ENCODE measurements at places on chromosomes 2 and 18.

- no peaks in the 10 kb centered on the region for H3K27me3 ChIP-seq
- H3K4me3 ChIP-seq = no peak overlapping the region
- peaks cover 42% of the 10 kb centered on the region for H3K36me3 ChIP-seq
- no peak for DNase-seq
Observed at GRCh38 chr2:48345176-48345575, 184.8 kb upstream of the STON1 start.

- no peak overlapping the region for H3K4me3 ChIP-seq
- no peak overlapping the region for H3K27ac ChIP-seq
- no peaks in the 10 kb centered on the region for H3K36me3 ChIP-seq
Observed at GRCh38 chr2:158973116-158973956, 4.9 kb downstream of the TANC1 start.

DNA sequence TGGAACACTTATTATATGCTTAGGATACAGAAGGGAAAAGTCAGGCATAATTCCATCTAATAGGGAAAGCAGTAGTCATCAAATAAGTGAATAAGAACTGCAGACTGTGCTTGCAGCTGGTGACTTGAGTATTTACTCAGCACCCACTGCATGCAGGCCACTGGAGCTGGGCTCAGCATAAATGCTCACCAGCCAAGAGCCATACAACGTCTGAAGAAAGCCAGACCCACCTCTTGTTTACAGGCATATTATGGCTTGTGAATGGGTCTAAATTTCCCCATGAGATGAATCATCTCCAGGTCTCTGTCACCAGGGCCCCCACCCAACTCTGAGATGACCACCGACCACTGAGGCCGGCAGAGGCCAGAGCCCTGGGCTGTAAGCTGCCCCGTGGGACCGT lies 123.8 kb upstream of the PKDCC start:
- H3K4me3 ChIP-seq = no peak overlapping the region
- no peaks in the 10 kb centered on the region for H3K36me3 ChIP-seq
- no peaks in the 10 kb centered on the region for H3K4me1 ChIP-seq

- H3K27me3 ChIP-seq = no peaks in the 10 kb centered on the region
- no peak overlapping the region for H3K27ac ChIP-seq
- H3K36me3 ChIP-seq = no peaks in the 10 kb centered on the region
- no peak for DNase-seq
- H3K4me1 ChIP-seq = no peaks in the 10 kb centered on the region
Observed at GRCh38 chr2:67309281-67309680, 87.9 kb upstream of the ETAA1 start.

GRCh38 chr2:237864940-237865622 lies 5.7 kb downstream of the RAMP1 start:
- no peak overlapping the region for H3K27ac ChIP-seq
- peaks cover 51% of the 10 kb centered on the region for H3K27me3 ChIP-seq
- DNase-seq = no peak

- no peaks in the 10 kb centered on the region for H3K36me3 ChIP-seq
- DNase-seq = no peak
- H3K4me3 ChIP-seq = no peak overlapping the region
Observed at GRCh38 chr2:176483476-176483875, 214.2 kb downstream of the MTX2 start.

DNA sequence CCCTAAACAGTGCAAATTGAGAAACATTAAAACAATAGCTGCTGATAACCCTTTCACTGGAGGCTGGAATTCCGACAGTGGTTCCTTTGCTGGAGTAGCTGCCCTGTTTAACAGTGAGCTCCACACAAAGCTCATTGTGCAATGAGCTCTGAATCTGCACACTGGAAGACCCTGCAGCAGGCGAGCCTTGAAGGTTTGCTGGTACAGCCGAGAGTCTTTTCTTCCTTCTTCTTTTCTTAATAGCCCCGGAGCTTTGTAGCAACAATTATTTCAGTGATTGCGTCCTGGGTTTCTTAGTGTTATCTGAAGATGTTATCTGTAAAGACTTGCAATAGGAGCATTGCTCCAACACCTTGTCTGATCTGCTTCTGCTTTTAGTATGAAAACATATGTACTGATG lies 50.8 kb upstream of the CXCR4 start:
- no peaks in the 10 kb centered on the region for H3K27me3 ChIP-seq
- H3K27ac ChIP-seq = no peak overlapping the region
- H3K4me3 ChIP-seq = no peak overlapping the region

GRCh38 chr2:237178396-237178795 lies 92.7 kb downstream of the COPS8 start:
- no peak overlapping the region for H3K27ac ChIP-seq
- DNase-seq = no peak
- no peak overlapping the region for H3K4me3 ChIP-seq
- H3K27me3 ChIP-seq = peaks cover 12% of the 10 kb centered on the region
- H3K36me3 ChIP-seq = no peaks in the 10 kb centered on the region

DNA sequence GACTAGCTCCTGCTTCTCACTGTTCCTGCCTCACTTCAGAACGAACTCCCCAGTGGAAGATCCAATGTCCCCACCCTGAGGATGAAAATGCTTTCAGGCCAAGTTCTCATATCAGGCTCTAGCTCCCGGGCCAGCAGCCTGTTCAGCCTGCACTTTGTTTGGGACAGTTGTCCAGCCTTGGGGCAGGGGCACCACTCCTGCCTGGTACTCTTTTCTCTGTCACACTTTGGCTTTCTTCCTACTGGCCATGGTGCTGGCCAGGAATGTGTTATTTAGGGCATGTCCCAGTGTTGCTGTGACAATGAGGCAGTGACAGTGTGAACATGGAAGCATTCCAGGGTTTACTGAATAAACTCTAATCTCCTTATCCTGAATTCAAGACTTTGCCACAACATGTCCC lies 154.1 kb downstream of the GALNT14 start:
- H3K27me3 ChIP-seq = no peaks in the 10 kb centered on the region
- H3K36me3 ChIP-seq = no peaks in the 10 kb centered on the region
- no peak overlapping the region for H3K4me3 ChIP-seq
- H3K27ac ChIP-seq = no peak overlapping the region

DNA sequence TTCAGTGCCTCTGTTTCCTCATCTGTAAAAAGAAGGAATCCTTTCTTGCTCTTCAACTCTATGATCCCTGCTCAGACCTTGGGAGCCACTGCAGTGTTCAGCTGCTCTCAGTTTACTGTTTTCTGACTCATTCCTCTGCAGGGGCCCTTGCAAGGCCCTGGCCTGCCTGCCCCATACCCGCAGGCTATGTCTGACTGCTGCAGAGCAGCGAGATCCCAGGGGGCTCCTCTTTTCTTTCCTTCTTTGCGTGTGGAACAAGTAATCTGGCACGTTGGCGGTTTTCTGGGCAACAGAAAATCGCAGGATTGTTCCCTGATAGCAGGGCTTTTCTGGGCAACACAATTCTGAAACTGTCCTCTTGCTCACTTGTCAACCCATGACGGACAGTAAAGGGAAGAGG lies 376.0 kb downstream of the DCC start:
- no peak overlapping the region for H3K4me3 ChIP-seq
- H3K36me3 ChIP-seq = no peaks in the 10 kb centered on the region
- no peak overlapping the region for H3K27ac ChIP-seq
- DNase-seq = no peak

- no peak overlapping the region for H3K27ac ChIP-seq
- H3K36me3 ChIP-seq = no peaks in the 10 kb centered on the region
- H3K4me3 ChIP-seq = no peak overlapping the region
- H3K27me3 ChIP-seq = no peaks in the 10 kb centered on the region
- no peaks in the 10 kb centered on the region for H3K4me1 ChIP-seq
Observed at GRCh38 chr2:13652531-13653313, 936.0 kb downstream of the TRIB2 start.

DNA sequence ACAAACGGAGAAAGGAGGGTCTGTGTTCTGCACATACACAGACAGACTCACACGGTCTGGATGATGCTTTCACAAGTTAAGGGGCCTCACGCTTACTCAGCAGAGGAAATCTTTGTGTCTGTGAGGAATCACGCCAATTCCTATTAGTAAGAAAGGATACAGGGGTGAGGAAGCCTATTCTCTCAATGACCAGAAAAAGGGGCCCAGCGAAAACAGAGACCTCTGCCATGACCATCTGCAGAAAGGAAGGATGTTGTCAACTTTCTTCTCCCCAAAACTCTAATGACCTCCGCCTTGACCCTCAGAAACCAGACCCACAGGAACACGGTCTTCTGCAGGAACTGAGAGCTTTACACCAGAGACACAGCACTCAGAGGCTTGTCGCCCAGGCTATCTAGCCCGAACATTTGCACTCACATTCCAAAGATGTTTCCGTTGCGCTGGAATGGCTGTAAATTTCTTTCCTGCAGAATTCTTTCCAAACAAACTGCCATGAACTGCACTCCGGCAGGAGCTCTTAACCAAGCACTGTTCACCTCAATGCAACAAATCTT lies 186.3 kb downstream of the TCF4 start:
- H3K36me3 ChIP-seq = no peaks in the 10 kb centered on the region
- no peak overlapping the region for H3K27ac ChIP-seq
- H3K4me1 ChIP-seq = peaks cover 8% of the 10 kb centered on the region
- H3K4me3 ChIP-seq = no peak overlapping the region
- H3K27me3 ChIP-seq = peaks cover 9% of the 10 kb centered on the region
- DNase-seq = no peak

GRCh38 chr18:5998166-5998881 lies 103.0 kb upstream of the TMEM200C start:
- peaks cover 2% of the 10 kb centered on the region for H3K27me3 ChIP-seq
- no peak overlapping the region for H3K4me3 ChIP-seq
- H3K27ac ChIP-seq = no peak overlapping the region
- DNase-seq = no peak
- H3K4me1 ChIP-seq = no peaks in the 10 kb centered on the region

- H3K4me1 ChIP-seq = peaks cover 32% of the 10 kb centered on the region
- peaks cover 4% of the 10 kb centered on the region for H3K27me3 ChIP-seq
- no peak overlapping the region for H3K27ac ChIP-seq
- no peak for DNase-seq
- H3K36me3 ChIP-seq = peaks cover 4% of the 10 kb centered on the region
Observed at GRCh38 chr18:76486038-76486437, 9.0 kb downstream of the ZNF516 start.

DNA sequence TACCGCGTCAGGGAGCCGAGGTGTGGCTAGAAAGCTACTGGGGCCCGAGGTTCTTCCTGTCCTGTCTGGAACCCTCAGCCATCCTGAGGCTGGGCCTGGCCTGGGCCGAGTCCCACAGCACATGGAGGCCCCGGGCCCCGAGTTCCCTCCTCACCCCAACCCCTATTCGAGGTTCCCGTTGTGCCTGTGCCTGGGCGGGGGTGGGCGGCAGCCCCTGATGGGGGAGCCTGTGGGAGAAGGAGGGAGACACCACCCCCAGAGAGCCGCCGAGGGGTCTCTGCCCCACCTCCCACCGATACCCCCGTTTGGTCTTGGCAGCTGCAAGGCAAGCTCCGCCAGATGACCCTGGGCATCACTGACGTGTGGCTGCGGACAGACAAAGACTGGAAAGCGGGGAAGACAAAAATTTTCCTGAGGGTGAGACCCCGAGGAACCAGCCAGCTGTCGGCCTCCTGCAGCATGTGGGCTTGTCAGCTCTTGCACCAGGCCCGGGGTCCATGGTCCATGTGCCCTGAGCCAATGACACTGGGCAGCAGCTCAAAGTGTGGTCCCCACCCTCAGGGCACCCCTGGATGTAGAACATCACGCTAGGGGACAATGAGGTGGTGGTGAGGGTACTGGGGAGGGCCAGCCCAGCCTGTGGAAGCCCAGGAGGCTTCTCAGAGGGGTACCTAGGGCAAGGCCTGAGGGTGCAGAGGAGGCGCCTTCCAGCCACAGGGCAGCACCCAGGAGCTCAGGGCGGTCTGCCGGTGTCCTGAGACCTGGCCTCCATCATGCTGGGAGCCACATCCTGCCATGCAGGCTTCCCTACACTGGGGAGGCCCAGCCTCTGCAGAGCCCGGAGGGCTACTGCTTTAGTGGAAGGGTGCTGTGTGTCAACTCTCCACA lies 52.5 kb upstream of the GPR17 start:
- H3K36me3 ChIP-seq = no peaks in the 10 kb centered on the region
- H3K27ac ChIP-seq = no peak overlapping the region
- no peak for DNase-seq
- no peaks in the 10 kb centered on the region for H3K27me3 ChIP-seq
- H3K4me3 ChIP-seq = no peak overlapping the region

All from activated naive CD8-positive, alpha-beta T cell treated with anti-CD3 and anti-CD28 coated beads for 36 hours (primary cell).